Fibroblast of skin of back (primary cell): ENCODE measurements at places on chromosomes 11 and 22.

- DNase-seq = no peak
These were observed 15.5 kb upstream of the CTSD start for GRCh38 chr11:1779034-1779805.

DNA sequence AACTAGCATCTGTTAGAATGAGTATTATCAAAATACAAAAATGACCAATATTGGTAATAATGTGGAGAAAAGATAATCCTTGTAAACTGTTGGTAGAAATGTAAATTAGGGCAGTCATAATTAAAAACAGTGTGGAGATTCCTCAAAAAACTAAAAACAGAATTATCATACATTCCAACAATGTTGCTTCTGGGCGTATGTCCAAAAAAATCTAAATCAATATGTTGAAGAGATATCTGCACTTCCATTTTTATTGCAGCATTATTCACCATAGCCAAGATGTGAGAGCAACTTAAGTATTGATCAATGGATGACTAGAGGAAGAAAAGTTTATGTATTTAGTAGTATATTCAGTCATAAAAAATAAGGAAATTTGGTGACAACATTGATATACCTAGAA lies 59.8 kb upstream of the OR9G4 start:
- DNase-seq = no peak

DNA sequence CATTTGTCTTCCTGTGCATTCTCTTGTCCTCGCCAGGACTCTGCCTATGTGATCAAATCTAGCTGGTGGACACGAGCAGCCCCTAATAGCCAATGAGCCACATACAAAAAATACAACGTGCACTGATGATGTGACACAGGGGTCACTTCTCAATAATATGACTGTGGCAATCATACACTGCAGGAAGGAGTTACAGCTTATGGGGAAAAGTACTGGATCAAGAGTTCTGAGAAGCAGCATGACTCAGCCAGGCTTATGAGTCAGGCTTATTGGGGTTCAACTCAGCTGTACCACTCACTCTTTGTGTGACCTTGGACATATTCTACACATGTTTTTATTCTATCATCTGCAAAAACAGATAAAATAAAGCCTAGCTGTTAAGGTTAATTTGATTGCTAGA lies 889.4 kb upstream of the TENM4 start:
- peak; percentile 43 for DNase-seq

DNA sequence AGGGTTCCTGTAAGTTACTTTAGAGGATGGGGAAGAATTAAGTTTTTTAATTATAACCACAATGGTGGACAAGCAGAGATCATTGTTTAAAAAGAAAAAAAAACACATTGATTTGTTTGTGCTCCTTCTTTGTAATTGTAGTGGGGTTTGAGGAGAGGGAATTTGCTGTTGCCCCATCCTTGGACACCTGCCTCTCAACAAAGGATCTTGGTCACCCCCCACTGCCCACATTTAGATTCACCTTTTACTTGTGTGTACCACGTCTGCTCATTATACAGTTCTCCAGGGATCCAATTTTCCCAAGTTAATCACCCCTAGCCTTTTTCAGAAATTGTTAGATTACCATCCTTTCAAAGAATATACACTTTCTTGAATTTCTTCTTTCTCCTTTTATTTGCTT lies 53.0 kb downstream of the DNAJC24 start:
- no peak for DNase-seq

DNA sequence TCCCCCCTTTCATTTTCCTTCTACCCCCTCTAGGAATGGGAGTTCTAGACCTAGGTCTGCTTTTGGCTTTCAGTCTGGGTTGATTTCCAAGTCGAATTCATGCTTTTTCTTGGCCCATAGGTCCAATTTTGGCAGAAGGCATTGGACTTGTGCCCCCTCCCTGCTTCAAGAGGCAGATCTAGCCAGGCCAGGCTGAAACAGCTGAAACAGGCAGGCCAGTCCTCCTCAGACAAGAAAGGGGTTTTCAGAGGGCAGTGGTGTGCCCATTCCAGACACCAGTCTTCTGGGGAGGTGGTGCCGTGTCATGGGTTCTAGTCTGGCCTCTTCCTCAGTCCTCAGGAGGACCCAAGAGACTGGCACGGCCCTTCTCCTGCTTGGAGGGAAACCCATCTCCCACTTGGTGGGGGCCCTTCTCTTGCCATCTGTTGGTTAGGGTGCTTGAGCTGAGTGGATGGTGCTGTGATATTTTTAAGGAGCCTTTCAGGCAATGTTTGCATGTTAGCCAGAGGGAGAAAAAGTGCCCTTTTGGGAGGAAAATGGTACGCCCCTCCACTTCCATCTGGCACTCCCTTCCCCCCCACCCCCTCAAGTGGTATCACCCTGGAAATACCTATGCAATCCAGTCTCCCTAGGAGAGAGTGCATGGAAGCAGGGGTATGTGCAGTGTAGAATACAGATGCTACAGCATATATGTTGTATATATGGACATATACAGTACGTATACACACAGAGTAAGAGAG lies 53.6 kb downstream of the SYT13 start:
- DNase-seq = no peak

- DNase-seq = no peak
These were observed 1780.5 kb downstream of the LRRC4C start for GRCh38 chr11:39678996-39679395.

DNA sequence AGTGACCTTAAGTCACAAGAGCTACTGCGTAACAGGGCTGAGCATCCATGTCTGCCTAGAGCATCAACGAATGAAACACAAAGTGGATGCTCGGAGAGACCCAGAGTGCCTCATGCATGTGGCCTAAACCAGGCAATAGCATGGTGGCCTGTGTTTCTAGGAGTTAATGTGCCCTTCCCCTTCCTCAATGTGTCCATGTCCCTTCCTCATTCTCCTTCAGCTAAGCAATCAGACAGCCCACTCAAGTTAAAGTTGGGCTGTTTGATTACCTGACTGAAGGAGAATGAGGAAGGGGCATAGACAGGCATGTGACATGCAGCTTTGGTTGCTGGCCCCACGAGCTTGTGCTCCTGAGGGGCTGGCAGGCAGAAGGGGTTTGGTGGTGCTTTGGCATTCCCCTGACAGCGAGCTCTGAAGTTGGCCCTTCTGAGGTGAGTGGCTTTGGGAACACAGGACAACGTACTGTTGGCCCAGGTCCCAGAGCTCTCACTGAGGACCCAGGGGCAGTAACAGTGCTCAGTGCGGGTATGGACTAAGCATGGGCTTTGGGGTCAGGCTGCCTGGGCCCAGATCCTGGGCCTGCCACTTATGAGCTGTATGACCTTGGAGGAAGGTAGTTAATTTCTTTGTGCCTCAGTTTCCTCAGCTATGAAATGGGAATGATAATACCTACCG lies 46.7 kb downstream of the IRAG1 start:
- no peak for DNase-seq

DNA sequence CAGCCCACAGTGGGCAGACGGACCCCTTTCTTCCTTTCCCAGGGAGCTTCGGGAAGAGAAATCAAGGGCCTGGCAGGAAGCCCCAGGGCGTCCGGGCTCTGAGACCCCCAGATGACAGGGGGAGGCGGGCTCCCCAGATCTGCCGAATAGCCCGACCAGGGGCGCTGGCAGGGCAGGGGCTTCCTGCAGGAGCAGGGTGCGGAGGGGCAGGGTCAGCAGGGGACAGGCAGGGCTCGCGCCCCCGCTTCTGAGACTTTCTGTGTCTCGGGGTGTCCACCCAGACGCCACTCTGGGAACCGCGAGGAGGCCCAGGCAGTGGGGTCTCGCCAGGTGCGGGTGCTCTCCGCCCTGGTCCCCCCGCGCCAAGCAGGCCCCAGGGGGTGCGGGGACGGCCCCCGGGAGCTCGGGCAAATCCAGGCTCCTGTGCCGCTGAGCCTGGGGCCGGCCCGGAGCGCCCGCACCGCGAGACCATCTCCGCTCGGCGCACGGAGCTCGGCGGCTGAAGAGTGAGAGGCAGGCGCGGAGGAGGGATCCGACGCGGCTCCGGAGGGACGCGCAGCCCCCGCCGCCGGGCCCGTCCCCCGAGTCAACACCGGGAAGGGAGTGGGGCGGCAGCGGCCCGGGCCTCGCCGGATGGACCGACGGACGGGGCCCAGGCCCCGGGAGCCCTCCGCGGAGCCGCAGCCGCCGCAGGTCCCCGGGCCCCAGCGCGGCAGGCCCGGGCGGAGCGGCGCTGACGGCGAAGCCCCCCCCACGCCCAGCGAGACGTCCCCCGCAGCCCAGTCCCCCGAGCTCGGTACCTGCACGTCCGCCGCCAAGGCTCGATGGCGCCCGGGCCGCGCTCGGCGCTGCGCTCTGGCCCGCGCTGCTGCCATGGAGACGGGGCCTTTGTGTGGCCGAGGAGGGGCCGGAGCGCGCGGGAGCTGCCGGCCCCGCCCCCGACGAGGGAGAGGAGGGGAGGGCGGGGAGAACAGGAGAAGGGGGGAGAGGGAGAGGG lies at the start of gene PLXNB2:
TSS of gene PLXNB2 (minus strand) at position 894 of the 997 bp plus-strand sequence. CDS start 17,062 bp downstream, outside the sequence.
- DNase-seq = peak; percentile 82

GRCh38 chr11:95918720-95919119 lies 5.2 kb downstream of the MTMR2 start:
- DNase-seq = no peak

DNA sequence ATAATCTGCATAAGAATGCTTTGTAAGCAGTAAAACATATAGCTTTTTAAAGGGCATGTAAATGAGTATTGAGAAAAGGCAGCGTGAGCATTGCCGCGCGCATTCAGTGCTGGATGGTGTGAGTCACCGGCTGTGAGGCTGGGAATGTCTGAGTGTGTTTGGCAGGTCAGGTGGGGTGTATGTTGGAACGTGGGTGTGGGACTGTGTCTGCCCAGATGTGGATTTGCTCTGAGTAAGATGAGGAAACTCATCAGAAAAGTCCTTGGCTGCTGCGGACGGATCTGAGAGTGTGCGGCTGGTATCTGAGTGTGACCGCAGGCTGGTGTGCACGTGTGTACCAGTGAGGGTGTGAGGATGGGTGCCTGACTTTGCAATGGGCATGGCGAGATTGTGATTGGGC lies 66.2 kb upstream of the NECTIN1 start:
- peak; percentile 84 for DNase-seq

GRCh38 chr11:130413405-130414106 lies 14.9 kb downstream of the ADAMTS8 start:
- peak; percentile 93 for DNase-seq

- no peak for DNase-seq
These were observed 377 bp upstream of the NCF4 start for GRCh38 chr22:36860438-36860820.

GRCh38 chr11:16468735-16469453 lies 112.5 kb upstream of the SOX6 start:
- no peak for DNase-seq

- DNase-seq = peak; percentile 26
These were observed 18.2 kb upstream of the OR10W1 start for GRCh38 chr11:58286249-58286648.

DNA sequence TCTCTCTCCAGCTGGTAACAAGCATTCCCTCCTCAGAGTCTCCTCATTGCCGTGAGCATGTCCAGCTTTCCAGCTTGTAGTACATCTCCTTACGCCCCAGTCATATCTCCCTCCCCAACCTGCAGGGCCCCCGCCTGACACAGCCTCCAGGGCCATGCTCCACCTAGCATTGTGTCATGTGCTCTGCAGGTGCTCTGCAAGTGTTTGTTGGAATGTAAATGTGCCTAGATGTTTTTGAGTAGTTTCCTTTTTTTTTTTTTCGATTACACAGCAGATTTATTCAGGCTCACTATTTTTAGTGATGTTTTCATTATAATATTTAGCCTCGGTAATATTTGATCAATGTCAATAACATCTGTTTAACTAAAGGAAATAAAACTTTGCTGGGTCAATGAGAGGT lies 82.5 kb downstream of the NCAM1 start:
- no peak for DNase-seq

DNA sequence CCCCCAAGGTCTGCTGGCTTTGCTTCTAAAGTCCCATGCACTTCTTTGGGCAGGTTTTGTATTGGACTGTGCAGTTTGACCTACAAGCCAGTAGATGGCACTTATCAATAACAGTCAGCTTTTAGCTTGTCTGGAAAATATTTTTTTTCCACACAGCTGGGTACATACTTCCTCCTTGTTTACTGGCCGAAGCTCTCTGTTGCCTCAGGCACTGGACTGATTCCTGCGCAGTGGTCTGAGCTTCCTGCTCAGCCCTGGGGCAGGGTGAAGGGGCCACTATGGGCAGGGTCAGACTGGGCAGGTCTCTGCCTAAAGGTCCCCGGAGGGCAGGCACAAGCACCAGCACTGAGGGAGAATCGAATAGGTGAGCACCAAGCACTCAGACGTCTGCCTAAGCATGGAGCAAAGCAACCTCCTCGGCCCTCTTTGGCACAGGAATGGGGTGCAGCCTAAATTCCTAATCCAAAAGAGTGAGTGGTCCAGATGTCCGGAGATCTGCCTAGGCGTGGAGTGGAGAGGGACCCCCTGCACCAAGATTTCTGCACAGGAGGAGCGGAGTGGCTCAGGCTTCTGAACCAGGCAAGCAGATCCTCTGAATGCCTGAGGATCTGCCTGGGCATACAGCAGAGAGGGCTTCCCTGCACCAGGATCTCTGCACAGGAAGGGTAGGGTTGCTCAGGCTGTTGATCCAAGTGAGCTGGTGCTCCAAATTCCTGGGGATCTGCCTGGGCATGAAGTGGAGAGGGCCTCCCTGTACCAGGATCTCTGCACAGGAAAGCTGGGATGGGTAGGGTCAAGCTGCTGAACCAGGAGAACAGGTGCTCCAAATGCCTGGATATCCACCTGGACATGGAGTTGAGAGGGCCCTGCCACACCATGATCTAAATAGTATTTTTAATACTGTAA lies 105.9 kb upstream of the C11orf58 start:
- DNase-seq = no peak

GRCh38 chr22:25843660-25844405 lies 101.8 kb downstream of the MYO18B start:
- no peak for DNase-seq

GRCh38 chr11:28090052-28090749 lies 17.8 kb downstream of the KIF18A start:
- DNase-seq = peak; percentile 81

DNA sequence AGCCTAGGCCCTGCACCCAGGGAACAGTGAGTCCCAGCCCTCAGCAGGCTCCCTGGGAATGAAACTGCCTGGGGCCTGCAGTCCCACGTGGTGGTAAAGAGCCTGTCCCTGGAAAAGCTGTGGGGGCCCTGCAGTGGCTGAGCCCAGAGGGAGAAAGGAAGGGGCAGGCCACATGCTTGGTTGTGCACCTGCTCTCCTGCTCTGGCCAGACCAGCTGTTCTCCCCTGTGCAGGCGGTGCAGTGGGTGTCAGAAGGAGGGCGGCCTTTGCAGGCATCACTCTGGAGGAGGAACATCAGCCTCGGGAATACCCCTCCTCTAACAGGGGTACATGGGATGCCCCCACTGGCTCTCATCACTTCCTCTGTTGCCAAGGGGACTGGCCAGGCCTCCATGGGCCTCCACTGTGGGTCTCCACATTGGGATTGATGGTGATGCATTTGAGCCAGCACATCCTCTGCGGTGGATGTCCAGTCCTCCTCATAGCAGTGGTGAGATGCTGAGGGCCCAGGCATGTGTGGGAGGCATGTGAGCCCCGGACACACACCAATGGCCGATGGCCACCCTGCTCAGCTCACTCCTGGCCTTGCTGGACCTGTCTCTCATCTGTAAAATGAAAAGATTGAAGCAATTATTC lies 690.4 kb downstream of the BRD1 start:
- no peak for DNase-seq
